ENCODE measurements at places on chromosomes 11 and 22.

GRCh38 chr11:12382451-12382850 is 5.1 kb downstream of the PARVA start:
- DNase-seq = no peak

DNA sequence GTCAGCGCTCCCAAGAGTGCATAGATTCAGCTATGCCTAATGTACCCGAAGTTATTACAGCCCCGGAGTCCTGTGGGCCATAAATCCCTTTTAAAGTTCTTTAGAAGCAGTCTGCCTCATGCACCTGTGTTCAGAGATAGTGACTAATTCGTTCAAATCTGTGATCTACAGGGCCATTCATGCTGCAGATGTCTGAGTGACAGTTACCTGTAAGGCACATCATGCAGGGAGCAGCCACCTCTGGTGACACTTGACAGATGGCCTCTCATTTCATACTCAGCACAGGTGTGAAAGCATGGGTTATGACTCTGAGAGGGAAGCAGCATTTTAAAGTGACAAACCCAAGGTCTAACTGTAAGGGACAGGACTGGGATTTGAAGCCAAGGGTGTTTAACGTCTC is 2.4 kb upstream of the E2F8 start:
- no peak for DNase-seq

- no peak for DNase-seq
Measured at GRCh38 chr22:27689664-27690063, 111.9 kb downstream of the MN1 start.

DNA sequence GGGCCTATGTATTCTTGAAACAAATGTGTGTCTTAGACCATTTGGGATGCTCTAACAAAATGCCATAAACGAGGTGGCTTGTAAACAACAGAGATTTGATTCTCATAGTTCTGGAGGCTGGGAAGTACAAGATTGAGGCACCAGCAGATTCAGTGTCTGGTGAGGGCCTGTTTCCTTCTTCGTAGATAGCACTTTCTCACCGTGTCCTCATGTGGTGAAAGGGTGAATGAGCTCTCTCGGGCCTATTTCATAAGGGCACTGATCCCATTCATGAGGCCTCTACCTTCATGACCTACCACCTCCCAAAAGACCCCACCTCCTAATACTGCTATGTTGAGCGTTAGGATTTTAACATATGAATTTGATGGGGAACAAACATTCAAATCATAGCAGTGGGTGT is 6.4 kb upstream of the NNMT start:
- DNase-seq = no peak

DNA sequence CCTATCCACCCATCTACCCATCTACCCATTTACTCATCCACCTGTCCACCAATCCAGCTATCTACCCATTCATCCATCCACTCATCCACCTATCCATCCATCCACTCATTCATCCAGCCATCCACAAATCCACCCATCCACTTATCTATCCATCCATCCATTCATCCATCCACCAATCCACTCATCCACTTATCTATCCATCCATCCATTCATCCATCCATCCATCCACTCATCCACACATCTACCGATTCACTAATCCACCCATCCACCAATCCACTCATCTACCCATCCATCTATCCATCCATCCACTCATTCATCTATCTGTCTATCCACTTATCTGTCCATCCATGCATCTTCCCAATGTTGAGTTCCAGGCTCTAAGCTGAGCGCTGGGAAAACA is 1.7 kb upstream of the SPI1 start:
- no peak for DNase-seq

Data from stimulated activated CD8-positive, alpha-beta memory T cell treated with anti-CD3 and anti-CD28 coated beads, Interleukin-4, amount 100 ng/mL, for 48 hours (primary cell).